Islet precursor cell (in vitro differentiated cells): ENCODE measurements at places on chromosomes 5 and 9.

GRCh38 chr5:35124932-35125331, 77.2 kb upstream of the AGXT2 start:
- no peak for DNase-seq

- DNase-seq: no peak
Observed at GRCh38 chr5:103441523-103441922, 121.1 kb downstream of the NUDT12 start.

GRCh38 chr5:78113689-78114264, 180.7 kb downstream of the AP3B1 start:
- DNase-seq: no peak

GRCh38 chr9:38685535-38685934, 34.4 kb downstream of the FAM240B start:
- peak; percentile 32 for DNase-seq

GRCh38 chr5:128213340-128213739, 129.8 kb downstream of the SLC12A2 start:
- peak; percentile 69 for DNase-seq

GRCh38 chr5:68215898-68216244, 315 bp downstream of the PIK3R1 start:
- DNase-seq: no peak

GRCh38 chr5:133406208-133406976, 205.9 kb downstream of the FSTL4 start:
- DNase-seq: peak; percentile 50

DNA sequence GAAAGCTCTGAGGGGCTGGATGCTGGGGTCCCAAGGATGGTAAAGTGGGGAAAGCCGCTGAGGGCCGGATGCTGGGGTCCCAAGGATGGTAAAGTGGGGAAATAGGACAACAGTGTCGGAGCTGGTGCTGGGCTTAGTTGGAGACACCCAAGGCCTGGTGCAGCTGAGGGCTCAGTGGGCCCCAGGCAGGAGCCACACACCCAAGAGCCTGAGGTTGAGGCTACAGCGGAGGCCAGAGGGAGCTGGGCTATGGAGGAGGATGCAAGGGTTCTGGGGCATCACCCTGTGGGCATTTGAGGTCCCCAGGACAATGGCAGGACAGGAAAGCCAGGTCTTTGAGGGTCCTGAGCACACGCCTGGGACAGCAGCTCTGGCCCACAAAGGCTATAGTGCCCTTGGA, 19.1 kb upstream of the SLC9A3 start:
- no peak for DNase-seq

DNA sequence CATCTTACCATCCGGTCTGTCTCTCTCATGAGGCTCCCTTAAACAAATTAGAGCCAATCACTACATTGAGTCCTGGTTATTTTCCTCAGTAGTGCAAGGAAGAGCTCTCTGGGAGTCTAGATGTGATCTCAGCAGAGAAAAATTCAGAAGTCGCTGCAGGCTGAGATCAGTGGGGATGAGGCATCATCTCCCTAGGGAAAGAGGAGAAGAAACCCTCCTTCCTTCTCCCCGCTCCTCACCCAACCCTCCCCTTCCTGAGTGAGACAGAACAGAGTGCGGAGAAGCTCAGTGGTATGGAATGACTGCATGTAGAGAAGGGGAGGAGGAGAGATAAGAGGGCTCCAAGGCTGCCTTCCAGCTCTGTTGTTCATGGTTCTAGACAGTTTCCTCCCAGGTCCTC, 80.5 kb downstream of the PAPPA start:
- DNase-seq: peak; percentile 98

- no peak for DNase-seq
Observed at GRCh38 chr9:87643107-87643650, 82.7 kb upstream of the CTSL start.

GRCh38 chr9:79796411-79796810, 224.6 kb downstream of the TLE4 start:
- DNase-seq: no peak

GRCh38 chr5:107365320-107366109, 305.2 kb downstream of the EFNA5 start:
- no peak for DNase-seq

DNA sequence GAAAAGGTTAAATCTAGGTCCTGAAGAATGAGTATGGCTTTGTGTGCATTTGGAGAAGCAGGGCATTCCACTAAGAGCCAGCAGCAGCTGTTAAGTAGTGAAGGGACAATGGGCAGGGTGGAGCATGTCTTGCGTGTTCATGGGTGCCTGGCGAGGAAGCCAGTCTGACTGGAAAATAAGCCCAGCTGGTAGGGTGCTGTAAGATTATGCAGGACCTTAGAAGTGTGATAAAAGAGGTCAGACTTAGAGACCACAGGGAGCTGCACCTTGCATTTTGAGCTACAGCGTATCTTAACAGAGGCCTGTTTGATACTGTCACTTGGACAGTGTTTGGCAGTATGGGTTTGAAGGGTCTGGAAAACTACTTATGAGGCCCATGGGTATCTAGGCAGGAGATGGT, 131.7 kb upstream of the ELL2 start:
- no peak for DNase-seq

GRCh38 chr9:20941174-20941690, 90.2 kb downstream of the HACD4 start:
- DNase-seq: peak; percentile 80

DNA sequence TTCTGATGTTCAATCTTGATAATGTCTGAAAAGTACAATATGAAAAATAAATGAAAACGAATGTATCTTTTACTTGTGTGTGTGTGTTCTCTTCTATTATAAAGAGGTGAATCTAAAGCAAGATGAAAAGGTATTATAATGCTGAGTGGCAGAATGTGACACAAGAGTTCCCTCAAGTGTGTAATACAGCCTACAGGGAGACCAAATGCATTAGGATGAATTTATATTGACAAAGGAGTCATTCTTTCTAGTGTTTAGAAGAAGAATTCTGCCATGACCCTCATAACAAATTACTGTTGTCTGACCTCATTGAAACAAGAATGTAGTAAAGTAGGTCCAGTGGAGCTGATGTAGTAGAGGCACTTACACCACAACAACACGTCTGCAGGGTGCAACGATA, 1119.0 kb upstream of the CDH10 start:
- DNase-seq: no peak

GRCh38 chr5:40746703-40747102, 9.1 kb downstream of the TTC33 start:
- DNase-seq: no peak

GRCh38 chr9:133349965-133350616, 2.1 kb downstream of the RPL7A start:
- no peak for DNase-seq

- peak; percentile 61 for DNase-seq
Observed at GRCh38 chr9:70046274-70047070, 2.8 kb downstream of the MAMDC2 start.

GRCh38 chr5:173901705-173902104, 13.6 kb downstream of the CPEB4 start:
- DNase-seq: no peak

- DNase-seq: no peak
Observed at GRCh38 chr9:107734256-107735013, 244.9 kb upstream of the KLF4 start.

- no peak for DNase-seq
Observed at GRCh38 chr5:87686975-87687374, 274.2 kb upstream of the CCNH start.

DNA sequence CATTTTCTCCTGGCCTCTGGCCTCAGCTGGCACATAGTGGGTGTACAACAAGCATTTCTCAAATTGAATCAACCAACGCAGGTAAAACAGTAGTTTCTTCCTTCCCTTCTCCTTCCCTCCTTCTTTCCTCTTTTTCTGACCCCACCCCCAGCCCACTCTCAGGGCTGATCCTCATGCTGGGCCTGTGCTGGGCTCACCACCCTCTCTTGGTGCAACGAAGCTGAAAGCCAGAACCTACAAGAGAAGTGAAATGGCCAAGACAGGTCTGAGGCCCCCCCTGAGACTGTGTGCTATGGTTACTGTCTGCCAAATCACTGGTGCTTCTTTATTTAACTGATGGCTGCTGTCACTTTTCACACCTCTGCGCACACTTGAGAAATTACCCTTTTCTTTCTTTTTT, 53.0 kb upstream of the BOD1 start:
- DNase-seq: peak; percentile 14

GRCh38 chr5:27316271-27316650, 277.9 kb upstream of the CDH9 start:
- DNase-seq: no peak

- peak; percentile 62 for DNase-seq
Observed at GRCh38 chr5:66945389-66946349, 250.9 kb downstream of the CD180 start.

DNA sequence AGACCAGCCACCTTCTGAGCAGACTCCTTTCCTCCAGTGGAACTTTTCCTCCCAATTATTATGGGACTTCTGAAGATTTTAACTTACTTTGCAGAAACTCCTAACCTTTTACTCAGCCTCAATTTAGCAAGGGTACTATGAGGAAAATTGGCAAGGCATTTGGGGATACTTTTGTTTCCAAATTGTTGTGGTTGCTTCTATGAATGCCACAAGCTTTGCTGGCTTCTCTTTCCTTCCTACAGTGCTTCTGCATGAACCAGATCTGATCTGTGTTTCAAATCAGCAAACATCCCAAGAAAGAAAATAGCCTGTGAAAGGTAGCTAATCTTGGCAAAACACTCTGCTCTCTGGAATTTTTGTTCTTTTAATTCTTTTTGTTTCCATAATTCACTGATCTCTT, 57.3 kb upstream of the TAF11L2 start:
- DNase-seq: no peak

DNA sequence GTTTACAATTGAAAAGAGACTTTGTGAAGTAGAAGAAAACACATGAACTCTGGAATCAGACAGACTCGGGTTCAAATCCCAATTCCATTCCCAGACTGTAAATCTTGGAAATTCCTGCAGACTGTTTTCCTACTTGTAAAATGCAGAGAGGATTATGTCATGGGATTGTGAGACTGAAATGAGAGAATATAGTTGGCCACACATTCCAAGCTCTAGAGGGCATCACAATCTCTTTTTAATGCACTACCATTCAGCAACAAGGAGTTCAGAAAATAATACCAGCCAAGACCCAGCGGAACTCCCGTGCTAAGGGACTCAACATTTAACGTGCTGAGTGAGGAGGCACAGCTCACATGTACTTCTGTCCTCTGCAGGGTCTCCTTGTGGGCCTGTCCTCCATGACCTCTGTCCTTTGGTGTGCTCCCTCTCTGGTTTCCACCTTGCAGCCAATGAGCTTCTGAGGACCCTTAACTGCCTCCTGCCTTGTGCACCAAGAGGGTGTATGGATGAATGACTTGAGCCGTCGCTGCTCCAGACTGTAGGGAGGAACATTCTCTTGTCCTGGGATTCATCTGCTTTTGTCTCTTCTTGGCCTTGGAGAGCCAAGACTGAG, 263.5 kb downstream of the NTRK2 start:
- no peak for DNase-seq

DNA sequence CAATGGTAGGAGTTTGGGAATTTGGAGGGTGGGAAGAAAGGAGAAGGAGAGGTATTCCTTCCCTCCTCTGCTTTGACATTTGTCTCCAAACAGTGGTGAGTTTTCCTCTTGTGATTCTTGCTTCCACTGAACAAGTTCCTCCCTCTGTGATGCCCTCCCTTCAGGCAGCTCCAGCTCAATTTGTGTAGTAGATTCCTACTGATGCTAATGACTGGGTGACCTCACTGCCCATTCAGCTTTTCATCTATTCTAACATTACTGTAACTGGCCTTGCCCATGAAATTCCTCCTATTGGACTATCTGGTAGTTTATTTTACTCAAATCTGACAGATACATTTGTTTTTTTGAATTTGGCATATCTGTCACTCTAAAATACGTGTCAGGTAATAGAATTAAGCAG, 121.4 kb downstream of the NFIB start:
- no peak for DNase-seq

GRCh38 chr9:129720865-129721545, 31.8 kb downstream of the PTGES start:
- DNase-seq: no peak

- no peak for DNase-seq
Observed at GRCh38 chr5:78771260-78772205, 123.0 kb upstream of the LHFPL2 start.

- DNase-seq: peak; percentile 10
Observed at GRCh38 chr9:33148367-33149014, 18.6 kb downstream of the B4GALT1 start.

DNA sequence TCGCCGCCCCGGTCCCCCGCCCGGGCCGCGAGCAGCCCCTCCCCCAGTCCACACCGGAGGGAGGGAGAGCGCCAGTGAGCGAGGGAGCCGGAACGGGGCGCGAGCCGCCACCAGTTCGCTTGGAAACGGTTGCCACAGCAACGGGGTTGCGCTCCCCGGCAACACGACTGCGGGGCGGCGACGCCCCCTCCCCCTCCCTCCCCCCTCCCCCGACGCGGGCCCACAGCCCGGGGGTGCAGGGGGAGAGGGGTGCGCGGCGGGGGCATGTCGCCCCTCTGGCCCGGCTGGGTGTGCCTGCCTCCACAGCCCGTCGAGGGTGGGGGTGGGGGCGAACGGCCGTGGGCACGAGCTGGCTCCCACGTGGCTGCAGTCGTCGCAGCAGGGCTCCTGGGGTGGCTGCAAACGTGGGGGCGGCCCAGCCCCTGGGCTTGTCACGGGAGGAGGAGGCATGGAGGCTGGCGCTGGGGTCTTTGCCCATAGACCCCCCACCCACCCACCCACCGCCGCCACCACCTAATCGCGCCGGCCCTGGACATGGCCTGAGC, 524 bp downstream of the PRR7 start:
- DNase-seq: peak; percentile 76

GRCh38 chr5:163789870-163790269, 284.5 kb downstream of the MAT2B start:
- DNase-seq: no peak

DNA sequence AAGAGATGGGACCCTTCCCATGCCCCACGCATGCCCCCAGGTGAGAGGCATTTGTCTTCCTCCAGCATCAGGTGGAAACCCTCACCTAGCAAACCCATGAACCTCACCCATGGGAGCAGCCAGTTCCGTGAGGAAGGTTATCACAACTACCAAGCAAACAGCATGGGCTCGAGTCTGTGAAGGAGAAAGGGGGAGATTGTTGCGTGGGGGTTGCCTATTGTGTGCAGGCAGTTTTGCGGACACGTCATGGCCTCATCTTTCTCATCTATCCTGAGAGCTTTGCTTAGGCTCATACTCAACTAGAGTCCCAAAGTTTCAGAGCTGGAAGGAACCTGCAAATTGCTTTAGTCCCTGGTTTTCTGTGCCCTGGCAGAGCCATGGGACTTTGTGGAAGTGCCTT, 73.6 kb upstream of the TGFBR1 start:
- peak; percentile 27 for DNase-seq

DNA sequence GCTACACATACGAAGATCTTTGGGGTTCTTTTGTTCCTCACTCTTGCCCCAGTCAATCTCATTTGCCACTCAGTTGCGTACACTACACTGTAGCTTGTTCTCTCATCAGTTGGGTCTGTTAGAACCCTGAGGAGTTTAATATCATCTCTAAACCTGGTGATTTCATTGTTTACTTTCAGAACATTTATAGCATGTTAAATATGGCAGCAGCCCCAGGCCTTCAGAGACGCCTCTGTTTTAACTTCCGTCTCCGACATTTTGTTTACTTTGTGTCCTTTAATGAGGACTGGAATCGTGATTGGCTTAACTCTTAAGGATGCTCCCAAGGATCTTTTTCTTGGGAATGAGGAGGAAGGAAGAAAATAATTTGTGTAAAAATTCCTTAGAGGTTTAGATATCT, 510.1 kb downstream of the NR2F1-AS1 start:
- no peak for DNase-seq
